ENCODE measurements at places on chromosomes 7 and 10.
A peak's percentile ranks its signal among the peaks of the same experiment; 100 is the strongest.

- no peak for DNase-seq
Measured at GRCh38 chr7:95976369-95977060, 204.2 kb downstream of the DYNC1I1 start.

GRCh38 chr10:119654540-119654939 lies 3.4 kb downstream of the BAG3 start:
- DNase-seq = peak; percentile 57

DNA sequence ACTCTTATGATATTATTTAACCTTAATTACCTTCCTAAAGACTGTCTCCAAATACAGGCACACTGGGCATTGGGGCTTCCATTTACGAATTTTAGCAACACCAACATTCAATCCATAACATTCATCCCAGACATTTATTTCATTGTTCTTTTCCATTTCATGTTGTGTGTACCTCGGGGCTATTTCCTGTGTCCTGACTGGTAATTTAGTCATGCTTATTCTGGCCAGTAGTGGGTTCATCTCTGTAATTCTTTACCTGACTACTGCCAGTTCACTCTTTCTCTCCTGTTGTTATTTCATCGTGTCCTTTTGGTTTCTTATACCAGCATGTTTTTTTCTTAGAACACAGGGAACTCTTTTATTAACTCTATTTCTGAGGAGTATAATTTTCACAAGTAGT lies 225.7 kb downstream of the PLXDC2 start:
- DNase-seq = no peak

- peak; percentile 63 for DNase-seq
Measured at GRCh38 chr10:122864901-122865300, 14.5 kb downstream of the FAM24B start.

- no peak for DNase-seq
Measured at GRCh38 chr10:83432261-83433045, 706.9 kb upstream of the GHITM start.
